Thymus (tissue), 14 donors: ENCODE measurements at places on chromosomes 6 and 20. TPM values are rescaled to one million over a fixed set of nuclear protein-coding genes. Genes with fewer than 3 reads are reported as not detected.

DNA sequence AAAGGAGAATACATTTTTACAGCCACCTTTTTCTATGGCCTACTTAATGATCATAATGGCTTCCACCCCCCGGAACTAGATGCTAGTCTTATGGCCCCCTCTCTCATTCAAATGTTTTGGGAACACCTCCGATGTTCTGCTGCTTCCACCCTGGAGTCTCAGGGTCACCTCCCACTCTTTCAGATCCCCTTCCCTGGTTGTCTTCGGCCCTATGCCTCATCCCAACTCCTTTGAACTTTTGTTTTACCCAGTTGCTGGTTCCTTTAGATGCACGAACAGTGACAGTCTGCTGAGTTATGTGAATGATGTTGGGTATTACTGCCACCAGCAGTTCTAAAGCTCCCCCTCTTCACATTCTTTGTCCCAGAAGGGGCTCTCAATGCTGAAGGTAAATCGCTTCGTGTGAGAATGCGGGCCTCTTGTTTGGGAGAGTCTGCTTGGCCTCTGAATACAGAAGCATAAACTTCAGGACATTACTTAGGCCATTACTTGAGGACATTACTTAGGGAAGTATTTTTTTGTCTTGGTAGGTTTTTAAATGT lies 309.1 kb downstream of the SOX4 start:
- no peak for DNase-seq

LINC00237 gene
- not detected for total RNA-seq

ME1 gene
- 2.1 TPM for total RNA-seq

HLA-DRA gene
- total RNA-seq = 1,598 TPM

MUCL3 gene
- 0.05 TPM for total RNA-seq
